ENCODE measurements at places on chromosomes 1 and 21.

- DNase-seq, result no peak
These were observed 168.1 kb downstream of the PLA2G4A start for GRCh38 chr1:186996816-186997215.

GRCh38 chr1:203063287-203063686 is 22.5 kb downstream of the MYOG start:
- DNase-seq, result no peak

DNA sequence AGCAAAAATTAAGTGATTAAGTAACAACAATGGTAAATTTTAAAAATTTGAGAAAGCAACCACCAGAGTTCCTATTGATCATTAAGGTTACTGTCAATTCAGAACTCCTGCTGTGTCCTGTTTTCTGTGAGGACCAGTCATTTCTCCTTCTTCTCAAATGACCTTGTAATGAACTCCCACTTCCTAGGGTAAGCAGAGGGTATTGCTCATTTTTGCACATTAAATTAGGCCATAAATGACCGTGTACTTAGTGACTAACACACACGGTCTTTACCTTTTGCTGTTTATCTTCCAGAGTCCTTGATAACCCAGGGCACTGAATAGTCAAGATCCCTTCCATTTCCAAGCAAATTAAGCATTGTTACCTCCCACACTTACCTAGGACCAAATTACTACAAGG is 227.5 kb upstream of the LYPLAL1 start:
- DNase-seq, result no peak

DNA sequence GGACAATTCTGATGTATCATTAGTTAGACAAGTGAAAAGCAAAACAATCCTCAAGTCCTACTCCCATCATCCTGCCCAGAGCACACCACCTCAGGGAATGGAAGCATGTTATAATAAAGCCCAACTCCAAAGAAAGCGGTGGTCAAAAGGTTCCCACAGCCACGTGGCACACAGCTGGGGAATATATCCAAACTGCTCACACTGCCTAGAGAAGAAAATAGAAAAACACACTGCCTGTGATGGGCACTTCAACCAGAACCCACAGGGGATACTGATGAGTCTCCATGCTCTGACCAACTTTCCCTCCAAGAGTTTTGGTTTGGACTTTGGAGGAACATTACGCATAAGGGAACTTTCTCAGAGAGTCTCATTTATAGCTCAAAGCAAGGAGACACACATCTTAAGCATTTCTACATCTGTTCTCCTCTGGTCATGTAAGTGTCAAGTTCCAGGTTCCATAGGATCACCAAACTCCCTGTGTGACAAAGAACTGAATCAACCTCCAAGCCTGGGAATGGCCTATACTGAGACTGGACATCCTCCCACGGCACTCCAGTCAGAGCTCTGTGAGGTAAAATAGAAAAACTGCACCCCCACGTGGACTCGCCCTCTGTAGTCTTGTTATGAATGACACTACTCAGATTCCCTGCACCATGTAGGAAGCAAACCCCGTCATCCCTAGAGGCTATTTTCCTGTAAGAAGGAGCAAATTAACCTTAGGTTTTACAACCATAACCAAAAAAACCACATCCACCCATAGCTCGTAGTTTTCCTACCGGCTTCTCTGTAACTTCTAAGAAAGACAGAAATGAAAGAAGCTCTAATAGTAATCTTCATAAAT is 12.2 kb downstream of the DSTYK start:
- peak; percentile 32 for DNase-seq

- DNase-seq, result no peak
These were observed 1145.3 kb upstream of the B3GALT2 start for GRCh38 chr1:194331758-194332157.

- DNase-seq, result no peak
These were observed 92.5 kb downstream of the LRRC40 start for GRCh38 chr1:70112838-70113237.

DNA sequence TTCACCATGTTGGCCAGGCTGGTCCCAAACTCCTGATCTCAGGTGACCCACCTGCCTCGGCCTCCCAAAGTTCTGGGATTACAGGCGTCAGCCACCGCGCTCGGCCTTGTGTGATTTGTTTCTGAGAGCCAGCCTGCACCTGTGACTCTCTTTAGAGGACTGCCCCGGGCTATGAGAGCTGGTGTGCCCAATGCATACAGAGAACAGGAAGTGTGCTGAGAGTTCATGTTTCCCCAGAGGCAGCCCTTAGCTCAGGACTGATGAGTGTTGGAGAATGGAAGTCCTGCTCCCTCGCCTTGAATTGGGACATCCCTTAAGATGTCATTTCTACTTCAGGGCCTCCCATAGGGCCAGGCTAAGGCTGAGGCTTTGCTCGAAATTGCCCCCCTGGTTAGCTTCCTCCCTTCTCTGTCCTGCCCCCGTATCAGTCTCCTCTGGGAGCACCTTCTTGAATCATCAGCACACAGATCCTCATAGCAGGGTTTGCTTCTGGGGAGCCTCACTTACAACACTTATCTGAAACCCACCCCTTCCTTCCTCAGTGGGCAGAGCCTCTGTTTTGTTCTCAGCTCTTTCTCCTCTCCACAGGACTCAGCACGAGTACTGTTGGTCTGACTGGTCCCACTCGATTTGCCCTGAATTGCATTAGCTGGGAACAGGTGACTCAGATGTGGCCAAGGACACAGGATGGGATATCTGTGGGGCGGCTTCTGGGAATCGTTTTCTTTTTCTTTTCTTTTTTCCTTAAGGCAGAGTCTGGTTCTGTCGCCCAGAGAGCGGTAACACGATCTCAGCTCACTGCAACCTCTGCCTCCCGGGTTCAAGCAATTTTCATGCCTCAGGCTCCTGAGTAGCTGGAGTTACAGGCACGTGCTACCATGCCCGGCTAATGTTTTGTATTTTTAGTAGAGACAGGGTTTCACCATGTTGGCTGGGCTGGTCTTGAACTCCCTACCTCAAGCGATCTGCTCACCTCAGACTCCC is 80.1 kb downstream of the UBIAD1 start:
- no peak for DNase-seq

DNA sequence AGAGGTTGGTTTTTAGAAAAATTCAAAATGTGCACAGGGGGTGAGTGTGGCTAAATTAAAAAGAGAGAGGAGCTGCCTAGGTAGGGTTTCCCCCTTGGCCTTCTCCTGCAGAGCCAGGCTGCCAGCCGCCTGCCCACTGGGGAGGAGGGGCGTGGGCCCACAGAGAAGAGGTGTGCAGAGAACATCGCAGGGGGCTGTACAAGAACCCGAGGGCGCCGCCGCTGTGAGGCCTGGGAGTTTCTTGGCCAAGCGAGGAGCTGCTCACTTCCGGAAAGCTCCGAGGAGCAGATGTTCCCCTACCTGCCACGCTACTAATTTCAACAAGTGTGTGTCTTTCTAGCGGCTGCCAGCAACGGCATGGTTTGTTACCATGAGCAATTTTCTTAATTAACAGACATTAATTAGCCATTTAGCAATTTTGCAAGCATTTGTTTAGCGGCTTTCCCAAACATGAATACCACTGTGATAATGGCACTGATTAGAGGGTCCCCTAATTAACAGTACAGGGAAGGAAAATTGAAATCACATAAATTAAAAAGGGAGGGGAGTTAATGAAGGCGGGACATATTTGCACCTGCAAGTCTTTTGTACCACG is 59.7 kb downstream of the MRPL37 start:
- DNase-seq, result no peak

DNA sequence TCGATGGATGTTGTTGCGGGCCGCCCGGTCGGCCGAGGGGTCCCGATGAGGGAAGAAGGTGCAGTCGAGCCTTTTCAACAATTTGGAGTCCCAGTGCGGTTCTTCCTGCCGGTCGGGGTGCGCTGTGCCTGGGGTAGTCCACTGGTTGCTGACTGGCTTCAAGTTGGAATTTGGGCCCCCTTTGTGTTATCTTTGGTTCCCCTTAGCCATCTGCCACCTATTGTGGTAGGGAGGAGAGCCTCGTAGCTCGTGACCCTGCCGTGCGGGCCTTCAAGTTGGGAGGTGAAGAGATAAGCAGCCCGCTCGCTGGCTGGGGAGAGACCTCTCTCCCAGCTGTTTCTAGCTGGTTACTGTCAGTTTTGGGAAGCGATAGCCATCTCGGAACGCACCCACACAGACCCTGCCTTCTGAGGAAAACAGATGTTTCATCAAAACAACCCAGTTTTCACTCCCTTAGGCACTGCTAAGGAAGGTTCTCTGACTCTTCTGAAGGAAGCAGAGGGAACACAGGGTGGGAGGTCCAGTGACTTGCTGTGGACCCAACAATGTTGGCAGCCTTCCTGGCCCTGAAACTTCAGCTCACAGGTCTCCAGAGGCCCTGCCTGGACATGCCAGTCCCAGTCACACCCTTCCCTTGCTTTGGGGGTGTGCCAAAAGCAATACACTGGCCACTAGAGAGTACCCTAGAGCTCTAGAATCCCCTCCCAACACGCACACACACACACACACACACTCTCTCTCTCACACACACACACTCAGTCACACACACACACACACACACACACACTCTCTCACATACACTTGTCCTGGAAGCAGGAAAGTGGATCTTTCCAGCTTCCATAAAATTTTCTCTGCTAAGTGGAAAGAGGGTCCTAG is 1.0 kb downstream of the BTG2 start:
- DNase-seq, result no peak

DNA sequence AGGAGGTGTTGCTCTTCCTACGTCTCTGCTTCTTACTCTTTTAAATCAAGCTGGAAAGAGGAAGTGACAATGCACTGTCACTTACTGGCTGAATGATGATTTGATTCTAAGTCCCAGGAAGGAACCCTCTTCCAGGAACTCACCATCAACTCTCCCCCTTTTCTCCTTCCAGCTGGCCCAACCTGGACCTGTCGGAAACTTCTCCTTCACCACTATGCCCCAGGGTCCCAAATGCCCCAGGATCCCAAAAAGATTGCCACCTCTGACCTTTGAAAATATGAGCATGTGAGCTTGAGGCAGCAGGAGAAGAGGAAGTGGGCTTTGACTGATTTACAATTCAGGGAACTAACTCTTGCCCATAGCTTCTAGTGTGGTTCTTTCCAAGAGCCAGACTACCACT is 5.3 kb upstream of the ADAMTS5 start:
- DNase-seq, result no peak

Measured in activated CD4-positive, alpha-beta T cell treated with anti-CD3 and anti-CD28 coated beads for 24 hours (primary cell).